ENCODE measurements at places on chromosomes 2 and 18.

- DNase-seq = no peak
Measured at GRCh38 chr2:47249157-47249900, 94.2 kb upstream of the STPG4 start.

GRCh38 chr2:19355416-19355821, 3.0 kb downstream of the OSR1 start:
- DNase-seq = no peak

GRCh38 chr2:67950018-67950417, 112.8 kb downstream of the C1D start:
- DNase-seq = no peak

GRCh38 chr2:233446606-233447305, 92.5 kb downstream of the DGKD start:
- DNase-seq = peak; percentile 9

DNA sequence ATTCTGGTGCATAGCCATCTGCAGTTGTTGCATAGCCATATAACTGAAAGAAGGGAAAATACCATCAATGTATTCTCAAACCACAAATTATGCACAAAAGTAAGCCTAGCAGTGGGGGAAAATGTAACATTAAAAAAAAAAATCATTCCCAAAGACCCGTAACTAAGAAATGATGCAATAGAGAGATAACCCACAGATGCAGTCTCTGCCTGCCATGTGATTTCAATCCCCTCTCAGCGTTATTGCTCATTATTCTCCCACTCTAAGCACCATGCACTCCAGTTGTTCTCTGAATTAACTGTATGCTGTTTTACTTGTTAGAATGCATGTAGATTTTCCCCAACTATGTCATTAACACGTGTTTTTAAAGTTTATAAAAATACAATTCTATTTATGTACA, 14.1 kb downstream of the DSC1 start:
- DNase-seq = no peak

DNA sequence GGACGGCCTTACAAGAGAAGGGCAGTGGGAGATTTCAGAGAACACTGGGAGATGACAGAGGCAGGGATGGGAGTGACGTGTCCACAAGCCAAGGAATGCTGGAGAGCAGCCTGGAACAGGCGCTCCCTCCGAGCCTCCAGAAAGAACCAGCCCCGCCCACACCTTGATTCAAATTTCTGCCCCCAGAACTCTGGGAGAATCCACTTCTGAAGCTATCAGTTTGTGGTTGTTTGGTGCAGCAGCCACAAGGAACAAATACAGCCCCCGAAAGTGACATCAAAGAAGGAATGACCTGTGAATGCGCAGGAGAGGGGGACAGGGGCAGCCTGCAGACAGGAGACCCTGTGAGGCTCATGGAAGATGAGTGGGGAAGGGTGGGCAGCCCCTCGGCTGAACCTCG, 67.3 kb downstream of the TWIST2 start:
- no peak for DNase-seq

DNA sequence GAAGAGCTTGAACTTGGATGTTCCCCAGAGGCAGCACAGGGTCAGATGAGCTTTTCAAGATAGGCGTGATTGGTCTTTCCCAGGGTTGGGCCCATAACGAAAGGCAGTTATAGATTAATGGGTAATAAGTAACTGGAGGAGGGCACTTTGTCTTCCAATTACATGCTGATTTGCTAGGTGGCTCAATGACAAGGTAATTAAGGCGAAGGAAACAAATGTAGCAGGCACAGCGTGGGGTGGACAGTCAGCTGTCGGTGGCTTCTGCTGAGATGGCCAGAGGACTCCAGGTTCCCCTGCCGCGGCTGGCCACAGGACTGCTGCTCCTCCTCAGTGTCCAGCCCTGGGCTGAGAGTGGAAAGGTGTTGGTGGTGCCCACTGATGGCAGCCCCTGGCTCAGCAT, at the start of gene UGT1A4:
Gene UGT1A4, plus strand, starts transcription at position 185 of the 400 bp plus-strand sequence. Its CDS starts 85 bp downstream, at position 270.
- no peak for DNase-seq

DNA sequence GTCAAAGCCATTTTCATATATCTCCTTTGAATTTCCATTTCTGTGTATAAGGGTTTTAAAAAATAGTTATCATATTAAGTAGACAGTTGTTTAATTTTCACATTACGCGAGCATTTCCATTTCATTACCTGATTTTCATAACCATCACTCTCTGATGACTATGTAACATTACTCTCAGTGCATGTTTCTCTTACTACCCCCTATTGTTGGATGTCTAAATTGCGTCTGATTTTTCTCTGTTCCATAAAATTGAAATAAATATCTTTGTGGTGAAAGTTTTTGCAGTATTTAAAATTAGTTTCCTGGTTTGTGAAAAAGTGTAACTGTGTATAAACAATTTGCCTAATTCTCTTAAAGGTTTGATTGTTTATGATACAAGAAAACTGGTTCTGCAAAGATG, 123.8 kb downstream of the MYO1B start:
- DNase-seq = no peak

- DNase-seq = no peak
Measured at GRCh38 chr18:64097497-64097896, 51.4 kb downstream of the LINC00305 start.

GRCh38 chr18:68467957-68468356, 247.0 kb downstream of the TMX3 start:
- DNase-seq = no peak

DNA sequence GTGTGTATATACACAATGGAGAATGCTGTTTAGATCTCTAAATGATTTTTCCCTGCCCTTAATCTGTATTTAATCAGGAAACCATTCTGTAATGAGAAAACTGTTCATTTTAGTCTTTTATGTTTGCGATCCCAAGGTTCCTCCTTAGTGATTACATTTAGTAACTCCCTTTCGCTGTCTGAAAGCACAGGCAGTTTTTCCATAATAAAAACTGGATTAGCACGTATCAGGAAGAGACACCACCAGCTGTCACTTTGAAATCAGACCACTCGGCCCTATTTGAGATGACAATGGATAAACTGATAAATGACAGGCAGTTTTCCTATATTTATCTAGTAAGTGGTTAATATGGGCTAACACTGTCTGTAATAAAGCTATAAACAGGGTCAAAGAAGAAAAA, 370.9 kb downstream of the NR4A2 start:
- DNase-seq = no peak

DNA sequence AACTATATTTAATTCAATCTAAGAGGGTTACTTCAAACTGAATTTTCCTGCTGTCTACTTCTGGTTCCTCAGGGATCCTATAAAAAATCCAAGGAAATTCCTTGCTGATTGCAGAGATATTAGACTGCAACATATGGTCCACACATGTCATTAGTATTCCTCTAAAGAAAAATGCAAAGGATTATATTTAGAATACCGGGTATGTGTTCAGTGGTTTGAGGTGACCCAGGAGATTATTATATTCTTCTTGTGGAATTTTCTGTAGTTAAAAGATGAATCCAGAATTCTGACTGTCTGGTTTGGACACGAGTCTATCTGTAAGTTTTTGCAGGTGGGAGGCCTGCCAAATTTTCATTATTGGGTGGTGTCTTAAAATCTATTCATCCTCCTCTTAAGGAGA, 18.2 kb downstream of the HOXD1 start:
- DNase-seq = no peak

GRCh38 chr2:169479257-169480078, at the start of gene BBS5:
Gene BBS5, plus strand, starts transcription at chr2:169479494. Its CDS starts 60 bp downstream, at chr2:169479554.
- peak; percentile 68 for DNase-seq

DNA sequence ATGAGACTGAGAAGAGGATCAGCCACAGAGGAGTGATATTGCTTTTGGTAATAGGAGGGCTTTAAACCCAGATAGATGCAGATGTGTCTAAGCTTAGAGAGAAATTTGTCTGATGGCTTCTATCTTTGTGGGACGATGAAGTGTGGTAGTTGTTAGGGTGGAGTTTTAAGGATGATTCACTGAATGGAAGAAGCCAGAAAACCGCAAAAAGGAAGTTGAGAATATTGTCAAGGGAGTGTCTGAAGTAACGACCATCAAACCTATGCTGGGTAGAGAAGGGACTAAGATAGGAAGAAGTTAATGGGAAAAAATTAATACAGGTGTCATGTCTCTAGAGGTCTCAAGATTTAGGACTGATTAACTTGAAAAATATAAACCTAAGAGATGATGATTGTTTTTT, 195.6 kb upstream of the MC4R start:
- no peak for DNase-seq

- no peak for DNase-seq
Measured at GRCh38 chr2:96501886-96502810, 3.0 kb downstream of the NEURL3 start.

- no peak for DNase-seq
Measured at GRCh38 chr2:1856475-1856874, 112.2 kb upstream of the PXDN start.

DNA sequence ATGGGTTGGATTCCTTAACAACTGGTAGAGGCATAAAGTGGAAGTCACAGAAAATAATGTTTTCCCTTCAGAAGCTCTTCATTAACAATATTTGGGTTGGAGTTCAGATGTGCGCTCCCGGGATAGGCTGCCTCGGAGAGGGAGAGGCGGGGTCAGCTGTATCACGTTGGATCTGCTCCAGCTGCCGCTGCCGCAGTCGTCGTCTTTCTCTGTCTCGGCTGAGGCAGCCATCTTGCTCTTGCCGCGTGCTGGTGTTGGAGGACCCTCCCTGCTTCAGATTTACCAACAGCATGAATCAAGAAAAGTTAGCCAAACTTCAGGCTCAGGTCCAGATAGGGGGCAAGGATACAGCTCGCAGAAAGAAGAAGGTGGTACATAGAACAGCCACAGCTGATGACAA, 35.1 kb downstream of the TANC1 start:
- no peak for DNase-seq

- DNase-seq = no peak
Measured at GRCh38 chr2:146138820-146139219, 1618.9 kb upstream of the ZEB2 start.

DNA sequence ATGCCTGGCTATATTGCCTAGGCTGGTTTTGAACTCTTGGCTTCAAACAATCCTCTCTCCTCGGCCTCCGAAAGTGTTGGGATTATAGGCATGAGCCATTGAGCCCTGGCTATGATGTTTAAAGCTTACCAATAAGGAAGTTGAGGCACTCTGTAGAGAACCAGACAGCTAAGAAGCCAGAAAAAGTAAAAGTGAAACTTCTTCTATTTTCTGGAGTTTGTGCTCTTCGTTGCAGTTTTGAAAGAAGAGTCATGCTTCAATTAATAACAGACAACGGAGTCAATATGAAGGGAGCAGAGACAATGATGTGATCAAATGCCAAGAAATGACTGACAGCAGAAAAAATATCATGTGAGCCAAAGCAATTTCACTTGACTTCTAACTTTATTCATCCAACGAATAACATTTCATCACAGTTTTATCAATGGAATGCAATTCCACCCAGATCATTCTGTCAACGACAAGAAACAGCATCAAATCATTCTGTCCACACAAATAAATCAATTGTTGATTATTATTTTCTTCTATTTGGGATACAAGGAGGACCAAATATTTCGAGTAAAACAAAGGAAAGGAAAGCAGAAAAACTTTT, 175.5 kb upstream of the CELF4 start:
- DNase-seq = no peak

GRCh38 chr2:191927991-191928390, 81.1 kb upstream of the CAVIN2 start:
- DNase-seq = no peak

- peak; percentile 30 for DNase-seq
Measured at GRCh38 chr2:10141736-10142639, 19.4 kb downstream of the RRM2 start.

GRCh38 chr18:54878159-54878622, 49.9 kb downstream of the RAB27B start:
- no peak for DNase-seq

DNA sequence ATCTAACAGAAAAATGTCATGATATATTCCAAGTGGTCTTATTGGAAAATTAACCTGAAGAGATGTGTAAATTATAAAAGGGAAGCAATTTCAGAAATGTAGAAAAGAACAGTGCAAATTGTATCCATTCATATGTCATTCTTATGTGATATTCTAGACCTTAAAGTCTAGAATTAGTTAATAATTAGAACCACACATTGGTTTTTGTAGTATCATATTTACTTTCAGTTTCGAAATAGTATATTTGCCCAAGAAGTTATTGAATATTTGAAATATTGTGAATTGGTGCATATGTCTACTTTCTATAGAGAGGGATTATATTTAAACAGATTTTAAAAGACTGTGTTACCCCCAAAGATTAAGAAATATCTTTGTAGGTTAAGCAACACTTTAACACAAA, 1348.6 kb upstream of the ACVR2A start:
- no peak for DNase-seq

DNA sequence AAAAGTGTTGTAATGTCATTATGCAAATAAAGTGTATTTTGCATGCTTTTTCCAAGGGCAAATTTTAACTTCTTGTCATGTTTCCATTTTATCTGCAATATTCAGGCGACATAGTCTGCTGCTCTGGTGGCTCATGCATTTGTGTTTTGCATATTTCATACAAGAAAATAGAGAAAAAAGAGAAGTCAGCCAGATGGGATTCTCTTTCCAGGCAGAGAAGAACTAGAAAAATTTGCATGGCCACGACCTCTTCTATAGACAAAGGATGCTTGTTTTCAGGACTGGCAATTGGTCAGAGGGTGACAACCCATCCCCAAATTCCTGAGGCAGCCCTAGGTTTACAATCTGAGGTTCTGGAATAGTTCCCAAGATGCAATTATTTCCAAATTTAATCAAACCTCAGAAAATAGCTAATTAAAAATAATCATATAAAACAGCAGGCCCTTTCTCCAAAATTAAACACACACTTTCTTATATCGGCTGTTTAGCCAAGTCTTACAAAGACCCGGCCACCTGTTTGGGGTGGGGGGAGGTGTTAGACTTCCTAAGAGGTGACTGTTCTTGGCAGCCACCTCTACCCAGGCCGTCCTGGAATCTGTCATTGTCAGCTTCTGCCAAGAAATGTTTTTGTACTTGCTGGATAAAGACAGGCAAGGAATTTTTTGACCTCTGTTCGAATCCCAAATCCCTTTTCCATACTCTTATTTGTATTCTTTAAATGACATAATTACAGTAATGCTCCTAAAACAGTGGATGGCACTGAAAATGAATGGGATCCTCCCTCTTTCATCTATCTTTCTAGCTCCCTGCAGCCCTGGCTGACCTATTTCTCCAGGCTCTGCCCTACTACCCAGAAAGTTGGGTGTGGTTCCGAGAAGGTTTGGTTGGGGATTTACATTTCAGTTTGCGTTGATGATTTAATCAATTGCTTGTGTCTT, 20.8 kb upstream of the SOS1 start:
- DNase-seq = no peak

- no peak for DNase-seq
Measured at GRCh38 chr2:120491111-120491625, 145.2 kb downstream of the INHBB start.

DNA sequence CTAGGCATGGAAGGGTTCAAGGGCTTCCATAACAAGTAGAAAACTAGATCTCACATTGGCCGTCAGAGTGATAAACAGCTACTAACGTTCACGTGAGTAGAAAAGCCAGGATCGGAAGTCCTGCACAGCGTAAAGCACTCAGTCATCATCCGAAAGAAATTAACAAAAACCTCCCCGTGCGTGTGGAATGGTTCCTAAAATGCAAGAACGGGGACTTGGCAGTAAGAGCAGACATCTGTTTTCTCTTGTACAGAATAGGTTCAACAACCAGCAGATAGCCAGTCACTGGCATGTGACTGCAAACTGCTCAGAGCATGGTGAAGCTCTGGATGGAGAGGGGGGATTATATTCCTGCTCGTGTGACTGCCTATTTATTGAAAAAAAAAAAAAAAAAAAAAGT, 106.9 kb upstream of the ITGB6 start:
- no peak for DNase-seq

- no peak for DNase-seq
Measured at GRCh38 chr2:45992741-45993475, 304.3 kb upstream of the EPAS1 start.

GRCh38 chr2:46471019-46471583, 8.3 kb upstream of the TMEM247 start:
- no peak for DNase-seq

GRCh38 chr2:18795906-18796305, 206.5 kb upstream of the NT5C1B start:
- no peak for DNase-seq

Data from CD4-positive, alpha-beta T cell treated with Interleukin-4 for 1 hour (primary cell).